ENCODE measurements at places on chromosomes 4 and X.

DNA sequence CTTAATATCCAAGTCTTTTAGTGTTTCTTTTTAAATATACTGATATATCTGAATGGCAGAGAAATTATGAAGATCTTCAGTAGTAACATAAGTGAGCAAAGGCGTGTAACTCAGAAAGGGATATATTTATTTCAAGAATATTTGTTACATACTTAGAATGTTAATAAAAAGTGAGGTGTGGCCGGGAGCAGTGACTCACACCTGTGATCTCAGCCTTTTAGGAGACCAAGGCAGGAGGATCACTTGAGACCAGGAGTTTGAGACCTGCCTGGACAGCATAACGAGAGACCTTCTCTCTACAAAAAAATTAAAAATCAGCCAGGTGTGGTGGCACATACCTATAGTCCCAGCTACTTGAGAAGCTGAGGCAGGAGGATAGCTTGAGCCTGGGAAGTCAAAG is 651.0 kb downstream of the ADGRL3 start:
- no peak for DNase-seq

- no peak for DNase-seq
Measured at GRCh38 chr4:15333692-15334633, 93.9 kb upstream of the C1QTNF7 start.

DNA sequence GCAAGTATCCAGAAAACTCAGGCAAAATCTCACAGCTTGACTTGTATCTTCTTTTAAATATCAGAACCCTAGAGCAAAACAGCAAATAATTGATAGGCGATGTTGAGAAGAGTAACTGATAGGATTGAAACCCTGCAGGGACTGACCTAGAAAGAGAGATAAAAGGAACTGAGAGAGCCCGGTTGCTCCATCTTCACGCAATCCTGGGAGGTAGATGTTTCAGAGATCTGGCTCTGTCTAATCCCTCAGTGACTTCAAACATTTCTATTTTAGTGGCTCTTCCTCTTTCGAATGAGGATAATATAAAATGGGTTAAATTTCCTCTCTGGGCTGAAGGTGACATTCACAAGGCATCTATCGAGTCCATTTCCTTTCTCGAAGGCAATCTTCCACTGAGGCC is 39.3 kb upstream of the RPL34 start:
- DNase-seq = no peak

DNA sequence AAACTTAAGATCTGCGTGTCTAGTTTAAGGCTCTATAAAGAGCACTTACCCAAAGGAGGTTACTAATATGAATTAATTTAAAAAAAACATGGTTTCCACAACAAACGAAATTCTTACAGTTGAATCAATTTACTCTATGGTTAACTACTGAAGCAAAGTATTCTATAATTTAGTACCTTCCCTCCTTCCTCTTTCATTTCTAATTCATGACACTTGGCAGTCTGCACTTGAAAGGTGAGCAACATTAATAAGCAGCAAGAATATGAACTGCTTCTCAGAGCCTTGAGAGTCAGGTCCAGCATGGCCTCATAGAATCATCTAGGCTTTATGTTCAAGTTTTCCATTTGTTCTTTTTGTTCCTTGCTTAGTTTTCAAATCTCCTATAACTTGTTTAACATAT is 42.7 kb downstream of the TAPT1 start:
- no peak for DNase-seq

DNA sequence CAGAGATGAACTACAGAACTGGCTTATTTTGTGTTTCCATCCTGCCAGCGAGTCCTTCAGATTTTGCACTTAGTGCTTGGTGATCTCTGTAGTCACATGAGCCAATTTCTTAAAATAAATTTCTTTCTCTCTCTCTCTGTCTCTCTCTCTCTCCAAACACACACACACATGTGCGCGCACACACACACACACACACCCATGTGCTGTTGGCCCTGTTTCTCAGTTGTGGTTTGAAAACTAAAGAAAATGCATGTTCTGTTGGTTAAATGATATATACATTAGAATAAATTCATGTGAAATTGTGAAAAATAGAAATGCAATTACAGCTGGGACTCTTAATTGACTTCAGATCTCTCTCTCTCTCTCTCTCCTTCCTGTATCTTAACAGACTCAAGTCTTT is 399.3 kb downstream of the FAT4 start:
- DNase-seq = no peak

DNA sequence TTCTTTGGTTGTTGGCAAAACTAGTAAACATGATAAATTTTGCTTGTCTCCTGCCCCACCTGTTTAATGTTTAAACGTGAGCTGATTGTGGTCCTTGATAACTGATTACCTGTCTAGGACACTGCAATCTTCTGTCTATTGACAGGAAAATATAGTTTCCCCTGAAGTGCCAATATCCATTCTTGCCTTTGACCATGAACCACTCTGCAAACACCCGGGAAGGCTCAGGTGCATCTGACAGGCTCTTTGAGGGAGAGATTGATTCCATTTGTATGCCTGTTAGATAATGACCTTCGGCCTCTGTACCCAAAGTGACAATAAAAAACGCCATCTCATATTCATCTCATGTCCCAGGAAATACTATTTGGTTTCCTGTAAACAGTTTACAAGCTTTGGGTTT is 453.0 kb downstream of the CENPC start:
- no peak for DNase-seq

DNA sequence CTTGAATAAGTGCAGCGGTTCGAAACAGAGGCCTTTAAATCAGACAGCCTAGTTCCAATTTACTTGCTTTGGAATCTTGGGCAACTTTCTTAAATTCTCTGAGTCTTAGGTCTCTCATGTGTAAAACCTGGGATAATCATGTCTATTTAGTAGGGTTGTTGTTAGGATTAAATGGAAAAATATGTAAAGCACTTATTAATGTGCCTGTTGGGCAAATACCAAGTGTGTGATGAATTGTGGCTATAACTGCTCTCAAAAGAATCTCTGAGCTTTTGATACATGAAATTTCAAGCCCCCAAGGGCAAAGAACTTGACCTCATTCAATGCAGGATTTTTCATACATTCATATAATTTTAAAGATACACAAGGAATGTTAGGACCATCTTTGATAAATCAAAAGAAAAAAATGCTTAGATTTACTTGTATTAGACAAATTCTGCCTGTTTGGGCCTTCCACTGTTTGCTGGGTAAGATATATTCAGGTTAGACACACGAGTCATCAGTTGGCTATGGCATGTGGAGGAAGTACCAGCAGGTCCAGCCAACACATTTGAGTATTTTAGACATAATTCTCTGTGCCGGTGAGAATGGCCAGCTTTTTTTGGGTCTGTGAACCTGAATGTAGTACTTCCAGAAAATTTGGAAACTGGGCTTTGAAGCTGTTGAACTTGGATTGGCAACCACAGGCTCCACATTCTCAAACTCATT is 241.4 kb upstream of the CNKSR2 start:
- no peak for DNase-seq

GRCh38 chr4:186642530-186642929 is 81.1 kb downstream of the FAT1 start:
- DNase-seq = no peak

GRCh38 chrX:153924149-153924861 is 1.8 kb downstream of the ARHGAP4 start:
- peak; percentile 77 for DNase-seq

DNA sequence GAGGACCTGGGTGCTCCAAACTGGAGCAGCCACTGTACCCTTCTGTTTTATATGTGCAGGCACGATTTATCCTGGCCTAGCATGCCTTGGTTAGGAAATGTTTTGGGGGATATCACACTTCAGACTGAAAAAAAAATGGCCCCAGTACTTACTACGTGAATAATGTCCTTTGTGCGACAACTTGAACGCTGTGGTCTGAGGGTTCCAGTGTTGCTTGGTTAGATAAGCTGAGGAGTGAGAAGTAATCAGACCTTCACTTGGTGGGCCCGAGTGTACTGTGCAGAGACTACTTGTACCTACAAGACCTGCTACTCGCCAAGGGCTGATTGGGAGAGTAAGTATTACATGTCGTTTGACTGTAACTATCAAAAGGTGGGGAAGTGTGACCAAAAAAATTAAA is 678 bp downstream of the DNAAF6 start:
- DNase-seq = no peak

GRCh38 chr4:16827794-16828724 is 70.4 kb downstream of the LDB2 start:
- no peak for DNase-seq

DNA sequence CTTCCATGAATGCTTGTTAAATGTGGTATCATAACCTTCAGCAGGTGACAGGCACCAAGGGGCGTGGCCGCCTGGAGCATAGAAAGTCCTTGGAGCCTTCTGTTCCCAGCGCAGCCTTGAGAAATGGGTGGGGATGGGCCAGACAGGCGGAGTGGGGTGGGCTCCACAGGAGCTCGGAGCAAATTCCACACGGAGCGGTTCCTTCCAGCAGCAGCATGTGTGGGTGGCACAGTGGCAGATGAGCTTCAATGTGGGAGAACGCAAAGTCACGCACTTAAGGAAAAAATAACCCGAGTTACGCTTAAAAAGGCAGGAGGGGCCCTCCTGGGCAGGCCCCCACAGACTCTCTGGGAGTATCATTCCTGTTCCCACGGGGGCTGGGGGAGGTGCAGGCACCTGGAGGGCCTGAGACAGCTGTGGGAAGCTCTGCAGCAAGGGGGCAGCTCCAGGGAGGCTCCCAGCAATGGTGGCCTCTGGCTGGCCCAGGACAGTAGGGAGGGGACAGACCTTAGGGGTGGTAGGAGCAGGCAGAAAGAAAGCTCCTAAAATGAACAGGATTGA is 15.3 kb downstream of the TMEM271 start:
- no peak for DNase-seq

DNA sequence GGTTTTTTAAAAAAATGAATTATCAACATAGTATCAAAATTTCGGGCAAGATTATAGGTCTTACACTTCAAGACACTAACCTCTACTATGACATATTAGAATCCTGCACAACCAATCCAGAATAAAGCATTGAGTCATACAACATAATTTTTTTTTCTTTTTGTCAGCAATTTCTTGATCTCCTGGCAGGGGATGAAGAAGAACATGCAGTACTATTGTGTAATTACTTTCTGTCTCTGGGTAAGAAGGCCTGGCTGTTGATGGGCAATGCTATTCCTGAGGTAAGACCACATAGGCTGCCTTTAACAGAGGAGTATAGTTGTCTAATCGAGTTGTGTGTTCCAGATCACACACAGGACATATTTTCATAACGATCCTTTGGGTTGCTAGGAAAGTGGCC is 67.5 kb downstream of the FBXL5 start:
- no peak for DNase-seq

- DNase-seq = no peak
Measured at GRCh38 chr4:121675715-121676114, 21.1 kb downstream of the ANXA5 start.

DNA sequence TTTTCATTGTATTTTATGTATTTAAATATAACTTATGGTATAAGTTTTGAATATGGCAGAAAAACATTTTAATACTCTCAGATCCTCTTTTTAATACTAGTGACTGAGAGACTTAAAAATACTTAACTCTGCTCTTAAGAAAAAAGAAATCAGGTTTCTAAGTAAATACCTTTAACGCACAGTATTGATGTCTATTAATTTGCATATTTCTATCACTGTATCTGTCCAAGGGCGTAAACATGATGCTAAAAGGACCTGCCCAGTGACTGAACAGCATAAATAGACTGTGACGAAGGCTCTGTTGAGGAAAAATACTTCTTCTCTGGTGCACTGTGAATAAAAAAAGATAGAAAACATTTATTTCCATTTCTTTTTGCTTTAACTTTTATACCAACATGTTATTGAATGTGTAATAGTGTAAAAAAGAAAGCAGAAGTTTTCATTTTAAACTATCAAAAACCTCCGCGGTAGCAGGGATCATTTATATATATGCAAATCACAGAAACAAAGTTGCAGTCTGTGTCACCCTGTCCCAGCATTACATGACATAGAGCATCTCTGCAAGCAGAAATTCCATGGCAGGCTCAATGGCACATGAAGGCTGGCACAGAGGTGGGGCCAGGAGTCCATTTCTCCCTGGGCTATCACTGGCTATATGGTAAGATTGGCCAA is 75.4 kb downstream of the ZAR1 start:
- DNase-seq = no peak

DNA sequence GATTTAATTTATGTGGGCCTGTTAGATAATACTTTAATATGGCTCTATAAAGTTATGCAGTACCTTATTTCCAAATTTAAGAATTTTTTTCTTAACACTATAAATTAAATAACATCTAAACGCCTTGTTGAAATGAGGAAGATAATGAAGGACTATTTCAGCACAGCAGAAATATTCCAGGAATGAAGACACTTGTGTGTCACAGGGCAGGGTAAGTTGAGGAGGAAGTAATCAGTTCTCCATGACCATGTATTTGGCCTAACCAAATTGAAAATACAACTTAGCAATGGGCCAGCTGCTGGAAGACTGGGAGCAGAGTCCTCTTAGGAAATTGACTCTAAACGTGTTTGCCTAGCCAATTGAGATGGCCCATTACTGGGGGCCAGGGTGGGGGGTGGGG is 16.9 kb downstream of the CXCL3 start:
- DNase-seq = no peak

- DNase-seq = no peak
Measured at GRCh38 chrX:141341743-141342142, 99.4 kb upstream of the SPANXC start.

DNA sequence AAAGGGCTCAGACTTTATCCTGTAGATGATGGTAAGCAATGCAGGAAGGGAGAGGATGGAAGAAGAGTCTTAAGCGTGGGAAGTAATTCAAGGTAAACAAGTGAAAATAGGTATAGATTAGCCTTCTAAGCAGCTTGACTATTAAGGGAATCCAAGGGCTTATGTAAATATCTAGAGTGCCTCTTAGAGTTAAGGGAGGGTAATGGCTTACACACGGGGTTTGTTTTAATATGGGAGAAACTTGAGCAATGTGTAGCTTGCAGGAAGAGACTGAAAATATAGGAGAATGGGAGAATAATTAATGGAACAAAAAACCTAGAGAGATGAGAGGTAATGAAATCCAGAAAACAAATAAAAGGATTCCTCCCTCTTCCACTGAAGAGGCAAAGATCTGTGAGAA is 12.8 kb upstream of the SAP30 start:
- no peak for DNase-seq

- no peak for DNase-seq
Measured at GRCh38 chrX:131305926-131306325, 16.8 kb upstream of the IGSF1 start.

DNA sequence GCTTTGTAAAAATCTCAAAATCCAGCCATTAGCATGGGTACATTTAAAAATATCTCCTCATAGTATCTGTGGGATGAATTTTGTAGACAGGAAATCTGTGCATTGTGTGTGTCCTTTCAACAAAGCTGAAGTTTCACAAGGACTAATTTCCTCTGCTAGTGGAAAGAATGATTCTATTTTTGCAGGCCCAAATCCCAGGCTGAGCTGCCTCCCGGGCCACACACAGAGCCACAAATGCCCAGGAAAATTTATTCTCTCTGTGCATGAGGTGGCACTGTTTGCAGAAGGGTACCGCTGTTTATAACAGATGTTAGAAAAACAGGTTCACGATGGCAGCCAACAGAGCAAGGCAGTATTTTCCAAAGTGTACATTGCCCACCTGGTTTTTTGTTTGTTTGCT is 11.0 kb upstream of the VCX3B start:
- DNase-seq = no peak

GRCh38 chr4:174387721-174388120 is 104.0 kb downstream of the CEP44 start:
- DNase-seq = no peak

- DNase-seq = no peak
Measured at GRCh38 chr4:71566856-71567255, 217.0 kb downstream of the GC start.

Data from NCI-H460 (cell line).